ENCODE measurements at places on chromosomes 5 and 9.

DNA sequence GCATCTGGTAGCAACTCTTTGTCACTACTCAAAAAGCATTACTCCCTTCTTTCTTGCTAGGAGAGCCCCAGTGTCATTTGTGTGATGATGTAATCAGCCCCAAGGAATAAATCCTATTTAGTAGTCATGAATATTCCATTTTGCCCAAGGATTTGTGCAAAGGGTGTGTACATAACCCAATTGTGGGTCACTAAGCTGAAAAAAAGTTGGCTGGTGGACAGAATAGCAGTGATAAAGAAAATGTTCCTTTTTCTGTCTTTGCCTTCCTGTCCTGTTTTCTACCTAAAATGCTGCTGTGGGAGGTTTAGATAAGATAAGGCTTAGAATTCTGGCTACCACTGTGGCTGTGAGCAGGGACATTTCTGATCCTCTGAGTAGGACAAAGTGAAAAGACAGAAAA, 223.1 kb upstream of the ITGA1 start:
- no peak for DNase-seq

DNA sequence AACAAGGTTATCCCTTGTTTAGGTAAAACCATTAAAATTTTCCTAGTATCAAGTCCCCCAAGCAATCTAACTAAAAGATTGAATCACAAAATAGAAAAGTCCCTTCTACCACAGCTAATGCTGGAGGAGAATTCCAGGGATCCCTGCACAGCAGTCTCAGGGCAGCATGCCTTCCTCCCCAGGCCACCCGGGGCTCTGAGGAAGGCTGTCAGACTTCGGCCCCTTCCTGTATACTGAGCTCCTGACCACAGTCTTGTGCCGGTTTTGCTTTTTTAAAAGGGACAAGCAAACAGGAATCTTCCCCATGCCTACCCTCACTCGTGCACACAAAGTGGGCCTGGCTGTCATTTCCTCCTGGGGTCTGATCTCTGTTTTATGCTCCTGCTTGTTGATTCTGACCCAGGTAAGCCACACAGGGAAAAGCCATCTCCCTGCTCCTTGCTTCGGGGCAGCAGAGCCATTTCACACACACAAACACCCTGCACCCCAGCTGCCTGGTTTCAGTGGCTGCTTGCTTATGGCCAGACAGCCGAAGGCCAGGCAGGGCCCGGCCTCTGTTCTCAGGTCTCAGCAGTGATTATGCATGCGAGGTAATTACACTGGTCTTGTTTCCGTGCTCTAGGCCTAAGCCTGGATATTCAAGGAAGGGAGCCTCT, 211.9 kb downstream of the NXNL2 start:
- no peak for DNase-seq

DNA sequence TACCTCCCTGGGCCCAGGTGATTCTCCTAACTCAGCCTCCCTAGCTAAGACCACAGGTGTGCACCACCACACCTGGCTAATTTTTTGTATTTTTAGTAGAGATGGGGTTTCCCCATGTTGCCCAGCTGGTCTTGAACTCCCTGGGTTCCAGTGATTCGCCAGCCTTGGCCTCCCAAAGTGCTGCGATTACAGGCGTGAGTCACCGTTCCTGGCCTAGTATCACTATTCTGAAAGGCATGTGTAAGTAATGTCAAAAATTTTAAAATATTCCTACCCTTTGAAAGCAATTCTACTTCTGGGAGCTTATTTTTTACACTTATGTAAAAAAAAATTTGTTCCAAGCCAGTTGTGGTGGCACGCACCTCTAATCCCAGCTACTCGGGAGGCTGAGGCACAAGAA, 27.1 kb upstream of the TLE1 start:
- peak; percentile 9 for DNase-seq

DNA sequence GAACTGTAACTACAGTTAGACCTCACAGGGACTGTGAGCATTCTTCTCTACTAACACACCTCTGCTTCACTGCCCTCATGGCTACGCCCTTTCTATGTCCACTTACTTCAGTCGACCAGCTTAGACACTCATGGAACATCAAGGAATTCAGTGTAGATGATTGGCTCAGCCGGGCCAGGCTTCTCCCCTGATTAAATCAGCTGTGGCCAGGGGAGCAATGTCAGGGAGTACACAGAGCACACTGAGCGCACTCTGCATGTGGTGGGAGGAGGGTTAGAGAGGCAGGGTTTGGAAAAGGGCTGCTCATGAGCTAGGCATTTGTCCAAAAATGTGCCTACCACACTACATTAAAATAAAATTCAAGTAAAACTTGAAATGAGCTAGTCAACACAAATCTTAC, 400.5 kb downstream of the ARRDC3 start:
- DNase-seq = no peak

DNA sequence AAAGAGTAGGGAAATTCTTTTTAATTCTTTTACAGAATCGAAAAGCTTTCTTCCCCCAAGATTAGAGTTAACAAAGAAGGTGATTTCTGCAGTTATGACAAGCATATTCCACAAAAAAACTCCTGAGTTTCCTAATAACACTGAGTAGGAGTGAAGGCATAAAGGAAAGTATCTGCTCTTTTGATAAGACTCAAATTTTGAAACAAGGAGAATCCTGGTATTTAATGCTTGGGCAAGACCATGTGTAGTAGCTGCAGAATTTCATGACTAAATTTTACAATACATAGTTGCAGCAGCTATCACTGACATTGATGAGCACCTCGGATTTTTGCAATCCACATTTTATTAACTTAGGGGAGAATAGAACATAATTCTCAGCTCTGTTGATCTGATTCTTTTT, 92.6 kb downstream of the MARCHF3 start:
- DNase-seq = no peak

- no peak for DNase-seq
Measured at GRCh38 chr9:37406603-37407401, 15.7 kb upstream of the GRHPR start.

DNA sequence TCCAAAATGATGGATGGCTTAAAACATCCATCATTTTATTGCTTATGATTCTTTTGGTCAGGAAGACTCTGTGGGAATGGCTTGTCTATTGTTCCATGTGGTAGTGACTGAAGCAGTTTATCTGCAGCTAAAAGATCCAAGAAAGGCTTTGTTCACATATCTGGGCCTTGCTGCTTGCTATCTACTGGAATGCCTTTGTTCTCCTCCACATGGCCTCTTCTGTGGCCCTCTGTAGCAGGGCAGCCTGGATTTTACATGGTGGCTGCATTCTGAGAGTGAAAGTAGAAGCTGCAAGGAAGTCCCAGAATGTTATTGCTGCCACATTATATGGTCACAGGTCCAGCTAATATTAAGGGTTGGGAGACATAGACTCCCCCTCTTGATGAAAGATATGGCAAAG, 35.1 kb downstream of the DMXL1 start:
- no peak for DNase-seq

DNA sequence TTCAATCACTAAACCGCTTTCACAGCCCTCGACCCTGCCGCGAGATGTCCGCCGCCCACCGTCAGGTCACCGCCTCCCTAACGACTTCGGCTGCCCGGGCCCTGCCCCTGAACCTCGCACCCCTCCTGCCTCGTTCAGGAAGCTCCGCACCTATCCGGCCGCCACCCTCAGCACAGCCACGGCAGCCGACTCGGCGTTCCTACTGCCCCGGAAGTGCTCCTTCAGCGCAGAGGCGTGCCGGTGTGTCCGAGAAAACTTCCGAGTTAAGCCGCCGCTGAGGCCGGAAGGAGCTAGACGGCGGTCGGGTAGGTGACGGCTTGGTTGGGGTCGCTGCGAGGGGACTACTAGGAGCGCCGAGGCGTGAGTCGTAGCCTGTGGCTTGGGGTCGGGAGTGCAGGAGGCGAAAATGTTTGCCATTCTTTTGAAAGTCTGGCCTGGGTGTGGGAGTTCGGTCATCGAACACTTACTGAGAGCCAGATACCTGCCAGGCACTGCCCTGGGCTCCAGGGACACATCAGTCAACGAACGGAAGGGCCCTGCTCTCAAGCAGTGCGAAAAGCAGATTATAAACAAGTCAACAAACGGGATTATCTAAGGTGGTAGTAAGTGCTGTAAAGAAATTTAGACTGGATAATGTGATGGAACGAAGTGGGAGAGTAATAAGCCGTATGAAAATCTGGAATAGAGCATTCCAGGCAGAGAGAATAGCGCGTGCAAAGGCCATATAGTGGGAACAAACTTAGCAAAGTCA, at the start of the genes FAM114A2 and MFAP3:
FAM114A2 (minus strand) TSS at position 204 of the 751 bp plus-strand sequence. CDS start 3,957 bp downstream, outside the sequence.
MFAP3 (plus strand) TSS at position 261 of the 751 bp plus-strand sequence. CDS start 10,756 bp downstream, outside the sequence.
- DNase-seq = peak; percentile 67

DNA sequence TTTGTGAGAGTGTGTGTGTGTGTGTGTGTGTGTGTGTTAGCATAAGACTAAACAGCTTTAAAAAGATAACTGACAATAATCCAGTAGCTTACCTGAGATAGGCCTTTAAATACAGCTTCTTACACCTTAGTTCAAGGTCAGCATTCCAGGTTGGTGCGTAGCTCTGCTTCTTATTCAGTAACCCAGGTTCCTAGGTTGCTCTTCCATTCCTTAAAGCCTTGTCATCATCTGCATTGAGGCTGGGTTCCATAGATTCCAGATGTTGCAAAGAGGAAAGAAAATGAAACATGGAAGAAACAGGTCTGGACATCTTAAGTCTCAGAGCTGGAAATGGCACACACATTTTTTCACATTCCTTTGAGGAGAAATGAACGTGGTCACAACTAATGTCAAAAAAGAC, 53.9 kb upstream of the CAMK4 start:
- no peak for DNase-seq

GRCh38 chr5:179311581-179311980, 33.7 kb downstream of the ADAMTS2 start:
- DNase-seq = no peak

DNA sequence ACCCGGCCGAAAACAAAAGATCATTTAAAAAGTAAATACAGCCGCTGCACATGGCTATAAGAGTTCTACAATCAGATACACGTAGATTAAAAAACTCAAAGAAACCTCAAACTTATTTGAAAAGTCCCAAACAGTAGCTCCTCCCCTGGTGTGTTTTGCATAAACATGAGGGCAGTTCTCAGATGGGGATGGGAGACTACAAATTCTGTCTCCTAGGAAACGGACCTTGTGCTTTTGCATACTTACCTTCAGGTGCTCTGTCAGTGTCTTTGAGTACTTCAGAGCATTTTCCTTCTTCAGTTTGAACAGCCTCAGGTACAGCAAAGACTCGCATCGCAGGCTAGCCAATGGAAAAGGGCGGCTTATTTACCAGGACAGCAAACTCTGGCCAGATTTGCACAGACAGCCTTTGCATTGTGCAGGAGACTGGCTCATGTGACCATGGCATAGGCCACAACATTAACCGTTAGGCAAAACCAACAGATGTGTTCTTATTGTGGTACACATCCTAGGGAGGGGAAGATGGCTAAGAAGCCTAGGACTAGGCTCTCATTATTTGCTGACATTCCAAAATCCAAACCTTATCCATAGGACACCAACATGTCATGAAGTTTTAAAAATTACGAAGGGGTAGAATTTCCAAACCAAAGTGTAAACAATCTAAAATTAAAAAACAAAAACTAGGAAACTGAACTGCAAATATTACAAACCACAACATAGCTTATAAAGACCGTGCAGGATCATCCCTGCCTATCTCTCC, 12.8 kb downstream of the LEAP2 start:
- no peak for DNase-seq

DNA sequence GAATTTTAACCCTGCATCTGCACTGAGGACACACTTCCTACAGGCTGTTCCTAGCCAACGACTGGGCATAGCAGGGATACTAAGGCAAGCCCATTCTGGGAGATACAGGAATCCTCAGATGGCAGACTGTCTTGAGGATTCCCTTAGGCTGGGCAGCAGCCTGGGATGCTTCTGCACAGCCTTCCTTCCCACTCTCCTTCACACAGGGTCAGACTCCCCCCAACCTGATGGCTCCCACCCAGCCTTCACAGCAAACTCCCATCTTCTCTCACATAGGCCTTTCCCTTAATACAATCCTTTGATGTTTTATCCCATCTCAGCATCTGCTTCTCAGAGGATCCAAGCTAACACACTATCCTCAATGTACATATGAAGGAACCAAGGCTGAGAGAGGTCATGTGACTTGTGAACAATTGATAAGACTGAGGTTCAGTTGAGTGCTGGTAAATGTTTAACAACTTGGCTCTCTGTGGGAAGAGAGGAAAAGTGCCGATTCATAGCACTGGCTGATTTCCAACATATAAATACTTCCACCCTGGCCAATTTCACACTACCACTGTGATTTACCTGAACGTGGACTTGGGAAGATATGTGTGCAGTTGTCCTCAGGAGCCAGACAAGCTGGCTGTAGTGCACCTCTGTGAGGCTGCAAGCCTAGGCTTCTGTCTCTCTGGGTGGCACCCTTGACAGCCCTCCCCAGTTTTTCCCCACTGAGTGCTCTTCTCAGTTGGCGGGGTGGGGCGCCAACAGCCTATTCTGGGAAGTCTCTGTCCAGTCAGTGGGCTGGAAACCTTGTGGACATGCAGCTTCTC, 120.2 kb upstream of the TRIM32 start:
- no peak for DNase-seq

DNA sequence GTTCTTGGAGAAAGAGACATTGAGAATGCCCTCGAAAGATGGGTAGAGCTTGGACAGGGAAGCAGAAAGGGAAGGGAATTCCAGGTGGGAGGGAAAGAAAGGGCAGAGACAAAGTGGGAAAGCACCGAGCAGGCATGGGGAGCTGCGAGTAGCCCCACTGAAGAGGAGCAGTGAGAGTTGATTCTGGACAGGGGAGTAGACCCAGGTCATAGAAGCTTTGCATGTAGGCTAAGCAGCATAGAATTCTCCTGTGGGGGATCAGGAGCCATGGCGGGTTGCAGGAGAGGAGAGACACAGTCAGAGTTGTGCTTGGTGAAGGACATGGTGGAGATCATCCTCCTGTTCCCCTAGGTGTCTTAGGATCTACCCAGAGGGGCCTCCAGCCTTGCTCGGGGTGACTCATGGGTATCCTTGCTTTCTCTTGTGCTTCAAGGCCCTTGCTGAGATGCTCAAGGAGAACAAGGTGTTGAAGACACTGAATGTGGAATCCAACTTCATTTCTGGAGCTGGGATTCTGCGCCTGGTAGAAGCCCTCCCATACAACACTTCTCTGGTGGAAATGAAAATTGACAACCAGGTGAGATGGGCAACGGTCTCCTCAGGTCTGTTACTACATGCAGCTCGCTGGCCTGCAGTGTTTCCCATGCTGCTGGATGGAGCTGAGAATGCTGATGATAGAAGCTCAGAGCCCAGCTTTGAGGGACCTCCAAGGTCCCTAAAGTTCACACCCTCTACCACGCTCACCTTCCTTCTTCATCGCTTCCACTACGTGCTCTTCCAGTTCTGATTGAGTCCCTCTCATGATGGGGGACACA, 64.5 kb downstream of the TSTD2 start:
- DNase-seq = no peak

DNA sequence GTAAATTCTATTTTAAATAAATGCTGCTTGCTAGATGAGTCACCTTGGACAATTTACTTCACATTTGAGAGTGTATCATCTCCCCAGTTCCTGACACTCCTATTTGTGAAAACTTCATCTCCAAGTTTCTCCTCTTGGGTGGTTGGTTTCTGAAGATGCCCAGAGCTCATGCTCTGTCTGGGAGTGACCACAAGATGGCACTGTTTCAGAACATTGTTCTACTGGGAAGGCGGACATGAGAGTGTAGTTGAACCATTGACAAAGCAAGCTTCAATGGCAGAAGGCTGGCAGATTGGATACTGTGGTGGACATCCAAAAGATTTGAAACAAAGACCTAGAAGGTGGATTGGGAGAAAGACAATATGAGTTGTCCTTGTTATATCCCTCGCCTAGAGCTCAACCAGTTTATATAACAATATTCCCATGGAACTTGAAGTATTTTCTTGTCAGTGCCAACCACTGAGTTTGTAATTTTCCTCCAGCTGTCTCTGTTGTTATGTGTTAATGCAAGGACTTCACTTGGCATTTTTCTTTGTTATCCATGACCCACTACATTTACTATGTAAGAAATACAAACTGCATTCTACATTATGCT, 234.3 kb upstream of the ANKH start:
- DNase-seq = peak; percentile 36

Data from stromal cell of bone marrow (primary cell).